ENCODE measurements at places on chromosomes 11 and 22.

DNA sequence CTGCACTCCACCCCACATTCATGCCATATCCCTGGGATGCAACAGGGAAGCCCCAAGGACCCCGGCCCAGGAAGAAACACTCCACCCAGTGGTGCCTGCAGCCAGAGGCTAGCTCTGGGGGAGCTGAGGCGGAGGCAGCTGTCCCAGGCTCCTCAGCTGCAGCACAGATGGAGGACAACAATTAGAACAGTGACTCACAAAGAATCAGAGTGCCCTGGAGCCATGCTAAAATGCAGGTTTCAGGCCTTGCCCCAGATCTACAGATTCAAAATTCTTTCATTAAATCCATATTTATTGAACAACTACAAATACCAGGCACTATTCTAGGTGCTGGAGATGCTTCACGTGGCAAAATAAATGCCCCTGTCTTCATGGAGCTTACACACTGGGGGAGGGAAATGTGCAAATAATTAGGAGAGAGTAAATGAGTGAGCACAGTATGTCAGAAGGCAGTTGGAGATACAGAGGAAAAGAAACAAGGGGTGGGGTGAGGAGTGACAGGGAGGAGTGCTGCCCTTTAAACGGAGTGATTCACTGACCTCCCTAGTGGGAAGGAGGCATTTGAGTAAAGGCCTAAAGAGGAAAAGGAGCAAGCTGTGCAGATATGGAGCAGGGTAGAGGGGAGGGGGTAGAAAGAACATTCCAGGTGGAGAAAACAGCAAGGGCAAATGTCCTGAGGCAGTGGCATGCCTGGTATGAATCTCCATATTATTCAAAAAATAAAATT lies 73.3 kb upstream of the CSNK2A3 start:
- DNase-seq, result no peak

- no peak for DNase-seq
Measured at GRCh38 chr11:64013141-64013896, 22.4 kb upstream of the FLRT1 start.

DNA sequence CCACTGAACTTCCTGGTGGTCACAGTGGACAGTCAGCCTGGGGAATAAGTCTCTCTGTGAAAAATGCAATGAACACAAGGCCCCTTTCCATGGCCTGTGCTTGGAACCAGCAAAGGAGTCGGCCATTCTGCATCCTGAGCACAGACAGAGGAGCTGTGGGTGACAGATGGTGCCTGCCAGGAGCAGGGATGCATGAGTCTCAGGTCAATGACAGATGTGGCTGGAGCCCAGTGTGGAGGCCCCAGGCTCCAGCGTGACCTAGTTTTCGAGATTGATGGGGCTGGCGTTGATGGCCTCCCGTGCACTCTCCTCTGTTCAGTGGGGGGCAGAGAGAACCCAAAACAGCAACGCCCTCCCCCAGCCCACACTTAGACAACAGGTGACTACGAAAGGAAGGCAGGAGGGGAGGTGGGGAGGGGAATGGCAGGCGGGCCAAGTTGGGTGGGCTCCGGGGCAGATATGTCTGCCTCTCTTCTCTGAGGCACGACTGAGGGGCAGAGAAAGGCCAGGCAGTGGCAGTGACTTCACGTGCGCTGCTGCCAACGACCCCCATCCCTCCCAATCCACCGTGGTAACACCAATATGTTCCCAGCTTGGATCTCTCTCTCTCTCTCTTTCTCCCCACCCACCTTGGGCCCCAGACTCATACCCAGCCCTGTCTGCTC lies 34.4 kb upstream of the CD5 start:
- no peak for DNase-seq

- DNase-seq, result no peak
Measured at GRCh38 chr11:87036756-87037449, 831 bp upstream of the TMEM135 start.

DNA sequence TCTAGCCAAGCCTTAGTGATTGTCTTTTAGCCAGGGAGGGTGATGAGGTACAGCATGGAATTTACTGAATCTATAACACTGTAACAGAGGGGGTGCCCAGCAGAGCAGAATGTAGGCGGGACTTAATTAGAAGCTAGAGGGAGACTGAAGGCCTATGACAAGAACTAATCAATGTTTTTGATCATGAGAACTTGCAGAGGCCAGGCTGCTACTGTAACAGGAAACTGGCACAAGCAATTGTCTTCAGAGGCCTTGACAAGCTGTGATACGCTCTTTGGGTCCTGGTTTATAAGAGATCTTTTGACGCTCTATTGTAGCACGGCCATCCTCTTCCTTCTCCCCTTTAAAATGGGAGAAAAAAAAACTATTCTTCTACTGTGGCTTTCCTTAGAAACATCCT lies 1297.3 kb downstream of the JRKL start:
- DNase-seq, result no peak

GRCh38 chr11:34970033-34970432 lies 53.6 kb downstream of the PDHX start:
- no peak for DNase-seq
